Body of pancreas (tissue), 4 donors: ENCODE measurements at places on chromosomes 2 and 18. TPM values are rescaled to one million over a fixed set of nuclear protein-coding genes. Genes with fewer than 3 reads are reported as not detected.

- H3K27me3 ChIP-seq: no peaks in the 10 kb centered on the region
- H3K4me1 ChIP-seq: no peaks in the 10 kb centered on the region
- no peak for DNase-seq
- H3K36me3 ChIP-seq: no peaks in the 10 kb centered on the region
- no peak overlapping the region for H3K27ac ChIP-seq
Observed at GRCh38 chr2:216773072-216773471, 77.7 kb upstream of the IGFBP5 start.

DNA sequence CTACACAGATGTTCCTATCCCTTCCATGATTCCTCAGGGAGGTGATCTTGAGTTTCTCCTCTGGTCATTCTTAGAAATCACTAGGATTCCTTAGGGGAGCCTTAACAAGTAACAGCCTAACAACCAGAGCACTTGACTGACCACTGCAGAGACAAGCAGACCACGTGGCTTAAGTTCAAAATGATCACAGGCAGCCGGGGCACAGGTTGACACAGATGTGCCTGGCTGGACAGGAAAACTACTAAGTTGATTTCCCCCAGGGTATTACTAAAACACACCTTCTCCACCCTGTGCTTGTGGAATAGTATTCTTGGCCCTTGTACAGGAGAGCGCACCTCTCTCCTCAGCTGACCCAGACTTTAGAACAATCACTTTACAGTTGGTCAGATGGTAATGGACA is 29.9 kb downstream of the ST3GAL5 start:
- DNase-seq: no peak
- no peaks in the 10 kb centered on the region for H3K27me3 ChIP-seq
- H3K27ac ChIP-seq: no peak overlapping the region

The PREB gene
- 103 TPM for total RNA-seq

DNA sequence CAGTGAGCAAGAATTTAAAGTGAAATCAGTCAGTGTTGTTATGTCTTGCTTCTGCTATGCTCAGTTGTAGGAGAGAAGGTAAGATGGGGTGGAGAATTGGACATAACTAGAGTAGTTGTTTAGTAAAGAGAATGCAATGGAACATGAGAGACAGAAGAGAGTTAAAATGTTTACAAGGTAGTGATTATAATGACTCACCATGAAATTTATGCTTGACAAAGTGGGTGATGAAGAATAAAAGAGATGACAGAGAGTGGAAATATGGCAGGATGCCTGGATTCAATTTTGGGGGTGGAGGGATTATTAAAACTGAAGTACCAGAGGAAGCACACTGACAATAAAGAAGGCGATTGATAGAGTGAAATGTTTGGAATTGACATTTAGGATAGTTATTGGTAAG is 10.6 kb downstream of the SCG2 start:
- no peaks in the 10 kb centered on the region for H3K36me3 ChIP-seq
- no peak overlapping the region for H3K4me3 ChIP-seq
- H3K4me1 ChIP-seq: no peaks in the 10 kb centered on the region
- no peak overlapping the region for H3K27ac ChIP-seq
- H3K27me3 ChIP-seq: no peaks in the 10 kb centered on the region

DNA sequence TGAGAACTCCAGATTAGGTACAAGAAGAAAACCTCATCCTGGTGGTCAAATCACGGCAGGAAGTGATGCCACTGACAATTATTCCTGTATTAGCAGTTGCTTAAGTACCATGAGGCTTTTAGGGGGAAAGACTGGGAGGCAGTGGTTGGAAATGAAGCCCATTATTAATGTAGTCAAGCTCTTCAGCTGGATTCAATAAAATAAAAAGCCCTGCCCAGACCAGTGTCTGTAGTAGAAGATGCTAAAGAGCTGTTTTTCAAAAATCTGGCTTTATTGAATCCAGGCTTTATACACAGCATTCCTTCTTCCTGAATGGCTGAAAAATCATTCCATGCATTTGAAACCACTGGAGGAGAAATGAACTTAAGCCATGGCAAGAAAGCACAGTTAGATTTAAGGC is 155.2 kb downstream of the BCL2 start:
- H3K27me3 ChIP-seq: no peaks in the 10 kb centered on the region
- no peak overlapping the region for H3K4me3 ChIP-seq
- H3K27ac ChIP-seq: no peak overlapping the region
- H3K36me3 ChIP-seq: no peaks in the 10 kb centered on the region
- no peaks in the 10 kb centered on the region for H3K4me1 ChIP-seq
